EH (cell line): ENCODE measurements at places on chromosomes 13 and 19.

GRCh38 chr19:6588508-6589345 lies 2.2 kb downstream of the CD70 start:
- DNase-seq = no peak

GRCh38 chr19:30431591-30431990 lies 59.4 kb downstream of the ZNF536 start:
- no peak for DNase-seq

DNA sequence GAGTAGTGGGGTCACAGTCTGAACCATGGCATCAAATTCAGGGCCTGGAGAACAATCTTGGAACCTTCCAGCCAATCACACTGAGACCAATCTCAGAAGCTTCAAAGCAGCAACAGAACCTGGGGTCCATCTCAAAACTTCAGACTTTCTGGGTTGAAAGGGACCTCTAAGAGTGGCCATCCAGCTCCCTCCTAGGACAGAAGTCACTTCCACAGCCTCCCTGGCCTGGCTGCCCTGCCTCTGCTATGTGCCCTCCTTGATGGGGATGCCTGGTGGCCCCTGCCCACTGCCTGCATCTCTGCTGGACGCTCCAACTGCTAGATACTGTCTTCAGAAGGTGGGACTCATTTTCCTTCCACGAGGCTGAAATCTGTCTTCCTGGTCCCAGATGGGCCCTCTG lies 1.8 kb downstream of the TLE2 start:
- no peak for DNase-seq

GRCh38 chr13:33383724-33384577 lies 98.4 kb upstream of the STARD13 start:
- DNase-seq = no peak

DNA sequence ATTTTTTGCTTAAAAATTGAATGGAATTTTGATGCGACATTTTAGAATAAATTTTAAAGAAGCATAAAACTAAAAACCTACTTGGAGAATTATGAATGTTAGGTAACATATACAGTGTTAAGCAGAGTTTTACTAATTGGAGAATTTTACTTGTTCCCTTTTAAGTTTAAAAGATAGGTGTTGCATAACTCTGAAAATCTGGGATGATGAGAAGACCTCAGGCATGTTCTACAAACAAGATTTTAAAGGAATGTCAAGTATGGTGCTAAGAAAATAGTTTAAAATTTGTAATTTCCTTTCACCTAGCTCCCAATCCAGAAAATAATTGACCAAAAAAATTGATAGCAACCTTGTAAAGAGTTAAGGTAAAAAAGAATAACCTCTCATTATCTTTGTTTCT lies 135.8 kb downstream of the RFC3 start:
- peak; percentile 22 for DNase-seq
